ENCODE measurements at places on chromosomes 4 and X. TPM values are rescaled to one million over a fixed set of nuclear protein-coding genes. Genes with fewer than 3 reads are reported as not detected.
A peak's percentile ranks its signal among the peaks of the same experiment; 100 is the strongest.

Gene SMIM10
- total RNA-seq, result 5.8 TPM

Gene FGF13
- total RNA-seq, result 0.10 TPM

Gene OTC
- total RNA-seq, result not detected

Gene SORCS2
- 2.9 TPM for total RNA-seq

Gene PDGFRA
- total RNA-seq, result 18.0 TPM

Gene LARP7
- 29.8 TPM for total RNA-seq

Gene TSPAN7
- 0.12 TPM for total RNA-seq

DNA sequence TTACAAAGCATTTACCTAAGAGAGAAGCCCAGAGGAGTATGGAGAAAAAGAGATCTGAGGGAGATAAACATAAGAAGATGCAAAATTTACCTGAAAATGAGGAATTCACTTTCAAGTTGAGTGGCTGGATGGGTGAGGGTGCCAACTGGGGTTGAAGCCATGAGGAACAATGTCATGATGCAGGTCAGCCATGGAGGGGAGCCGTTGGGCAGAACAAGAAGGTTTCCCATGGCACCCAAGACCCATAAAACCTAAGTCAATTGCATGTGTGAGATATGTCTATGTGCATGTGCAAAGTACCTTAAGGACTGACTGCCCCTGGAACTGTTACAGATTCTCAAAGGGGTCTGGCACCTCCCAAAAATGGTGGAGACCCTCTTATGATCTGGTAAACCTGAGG, 46.6 kb upstream of the PRRG1 start:
- DNase-seq, result peak; percentile 5

DNA sequence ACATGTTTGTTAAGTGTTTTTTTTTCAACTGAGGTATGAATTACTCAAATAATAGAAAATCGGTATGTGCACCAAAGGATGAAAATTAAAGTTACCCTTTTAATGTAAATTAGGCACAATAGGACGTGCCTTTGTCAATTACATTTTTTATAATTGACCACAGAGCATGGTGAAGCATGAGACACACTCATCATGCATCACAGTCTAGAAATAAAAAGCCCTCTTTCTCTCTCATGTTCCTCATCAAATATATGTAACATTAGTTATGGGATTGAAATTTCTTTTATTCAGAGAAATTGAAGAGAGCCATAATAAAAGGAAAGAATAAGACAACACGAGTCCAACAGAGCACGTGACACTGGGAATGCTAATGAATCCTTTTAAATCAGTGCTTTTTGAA, 3.5 kb downstream of the GNRHR start:
- DNase-seq, result peak; percentile 6

- DNase-seq, result no peak
Observed at GRCh38 chrX:74061879-74062278, 242.1 kb upstream of the ZCCHC13 start.

DNA sequence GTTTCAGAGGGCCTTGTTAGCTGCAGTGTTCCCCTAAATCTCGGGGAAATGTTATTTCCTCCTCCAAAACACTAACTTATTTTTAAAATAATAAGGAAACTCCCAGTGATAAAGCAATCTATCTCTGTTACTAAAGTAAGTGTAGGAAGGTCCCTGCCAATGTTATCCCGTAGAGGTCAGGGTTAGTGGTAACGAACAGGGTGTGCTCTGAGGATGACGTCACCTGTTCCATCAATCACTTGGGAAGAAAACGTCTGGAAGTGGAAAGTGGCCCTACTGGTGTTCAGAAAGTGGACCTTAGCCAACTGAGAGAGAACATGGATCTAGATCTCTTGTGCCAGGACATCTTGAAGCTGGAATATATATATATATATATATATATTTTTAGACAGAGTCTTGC, 249.5 kb downstream of the BCOR start:
- DNase-seq, result no peak

DNA sequence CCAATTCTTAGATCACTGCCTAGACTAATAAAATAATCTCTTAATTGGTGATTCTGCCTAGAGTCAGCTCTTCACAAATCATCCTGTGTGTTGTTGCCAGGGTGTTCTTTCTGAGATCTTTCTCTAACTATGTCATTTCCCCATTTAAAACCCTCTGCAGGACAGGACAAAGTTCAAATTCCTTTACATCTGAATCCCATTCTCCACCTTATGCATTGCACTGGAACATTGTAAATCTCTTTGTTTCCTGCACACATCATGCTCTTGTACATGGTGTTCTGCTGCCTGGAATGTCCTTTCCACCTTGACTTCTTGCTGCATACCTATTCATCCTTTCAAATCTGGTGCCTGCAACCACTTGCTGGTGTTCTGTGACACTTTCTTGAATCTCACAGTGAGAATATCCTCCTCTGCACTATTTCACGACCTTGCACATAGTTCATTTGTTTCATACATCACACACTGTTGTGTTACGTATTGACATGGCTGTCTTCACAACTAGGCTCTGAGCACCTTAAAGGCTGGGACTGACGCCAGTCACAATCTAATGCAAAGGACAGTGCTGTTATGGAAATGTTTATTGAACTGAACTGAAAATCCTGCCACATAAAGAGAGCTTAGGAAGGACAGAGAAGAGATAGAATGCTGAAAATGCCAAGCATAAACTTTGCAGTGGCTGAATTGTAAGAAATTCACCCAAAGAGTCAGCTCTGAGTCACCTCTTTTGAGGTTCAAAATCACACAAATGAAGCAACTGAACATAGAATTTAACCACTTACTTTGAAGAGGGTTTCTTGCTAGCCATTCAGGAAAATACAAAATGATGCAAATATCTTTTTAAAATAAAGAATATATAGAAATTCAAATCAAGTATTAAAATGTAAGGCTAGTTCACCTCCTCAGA, 26.4 kb upstream of the SMIM14 start:
- DNase-seq, result no peak

Measured in RPMI7951 (cell line).